Left ventricle myocardium superior (tissue), 1 donor: ENCODE measurements at places on chromosomes 5 and 9. TPM values are rescaled to one million over a fixed set of nuclear protein-coding genes. Genes with fewer than 3 reads are reported as not detected.
A peak's percentile ranks its signal among the peaks of the same experiment; 100 is the strongest.

GRCh38 chr5:74042959-74043358 lies 417.0 kb downstream of the ARHGEF28 start:
- no peak for DNase-seq

Gene PCDHA8
- not detected for total RNA-seq

Gene LCN9
- not detected for total RNA-seq

Gene FAT2
- total RNA-seq = not detected

DNA sequence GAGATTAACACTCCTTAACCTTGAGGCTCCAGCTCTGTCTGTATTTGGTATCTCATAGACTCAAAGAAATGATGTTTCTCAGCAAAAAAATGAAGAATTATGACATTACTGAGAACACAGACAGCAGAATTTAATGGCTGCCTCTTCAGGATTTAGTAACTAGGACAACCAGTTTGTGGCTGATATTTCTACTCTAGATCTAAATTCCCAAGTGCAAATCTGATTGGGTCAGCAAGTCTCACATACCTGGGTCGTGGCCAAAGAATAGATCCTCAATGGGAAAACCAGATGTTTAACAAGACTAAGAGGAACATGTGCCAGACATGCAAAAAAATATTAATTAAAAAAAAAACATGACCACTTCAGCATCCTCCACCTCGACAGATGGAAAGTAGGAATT lies 608.9 kb downstream of the DTWD2 start:
- DNase-seq = no peak

DNA sequence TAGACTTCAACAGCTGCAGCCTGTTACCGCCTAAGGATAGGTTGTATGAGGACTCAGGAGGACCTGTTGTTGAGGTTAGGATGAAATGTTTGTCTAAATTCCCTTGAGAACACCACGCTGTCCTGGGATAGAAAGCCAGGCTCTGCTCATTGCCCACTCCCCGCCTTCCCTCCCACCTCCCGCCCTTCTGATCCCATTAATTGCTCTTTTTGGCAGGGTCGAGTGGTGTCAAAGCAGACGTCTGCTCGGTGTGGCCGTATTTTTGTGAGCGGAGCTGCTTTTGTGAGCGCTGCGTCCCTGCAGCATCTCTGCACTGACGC lies 62.3 kb downstream of the SPATA31C2 start:
- no peak for DNase-seq

Gene SLC6A19
- total RNA-seq = not detected

Gene IL33
- 16.8 TPM for total RNA-seq

Gene ANKRD18B
- 0.89 TPM for total RNA-seq

Gene HSPA4
- total RNA-seq = 74.3 TPM

DNA sequence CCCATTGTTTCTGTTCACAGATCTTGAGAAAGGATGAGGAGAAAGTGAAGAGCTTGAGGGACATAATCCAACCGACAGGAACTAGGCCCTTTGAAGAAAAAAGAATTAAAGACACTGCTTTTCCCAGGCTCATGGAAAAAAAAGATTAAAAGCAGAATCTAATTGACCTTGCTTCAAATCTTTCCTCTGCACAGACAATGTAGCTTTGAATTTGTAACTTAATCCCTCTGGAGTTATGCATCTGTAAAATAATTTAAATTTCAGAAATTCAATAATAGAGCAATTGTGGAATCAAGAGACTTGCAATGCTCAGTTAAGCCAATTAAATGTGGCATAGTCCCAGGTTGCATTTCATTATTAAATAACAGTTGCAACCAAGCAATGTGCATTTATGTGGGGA lies 64.6 kb downstream of the SVEP1 start:
- no peak for DNase-seq

Gene TMC1
- not detected for total RNA-seq

- no peak for DNase-seq
These were observed 29.0 kb downstream of the ADRB2 start for GRCh38 chr5:148855249-148856008.

DNA sequence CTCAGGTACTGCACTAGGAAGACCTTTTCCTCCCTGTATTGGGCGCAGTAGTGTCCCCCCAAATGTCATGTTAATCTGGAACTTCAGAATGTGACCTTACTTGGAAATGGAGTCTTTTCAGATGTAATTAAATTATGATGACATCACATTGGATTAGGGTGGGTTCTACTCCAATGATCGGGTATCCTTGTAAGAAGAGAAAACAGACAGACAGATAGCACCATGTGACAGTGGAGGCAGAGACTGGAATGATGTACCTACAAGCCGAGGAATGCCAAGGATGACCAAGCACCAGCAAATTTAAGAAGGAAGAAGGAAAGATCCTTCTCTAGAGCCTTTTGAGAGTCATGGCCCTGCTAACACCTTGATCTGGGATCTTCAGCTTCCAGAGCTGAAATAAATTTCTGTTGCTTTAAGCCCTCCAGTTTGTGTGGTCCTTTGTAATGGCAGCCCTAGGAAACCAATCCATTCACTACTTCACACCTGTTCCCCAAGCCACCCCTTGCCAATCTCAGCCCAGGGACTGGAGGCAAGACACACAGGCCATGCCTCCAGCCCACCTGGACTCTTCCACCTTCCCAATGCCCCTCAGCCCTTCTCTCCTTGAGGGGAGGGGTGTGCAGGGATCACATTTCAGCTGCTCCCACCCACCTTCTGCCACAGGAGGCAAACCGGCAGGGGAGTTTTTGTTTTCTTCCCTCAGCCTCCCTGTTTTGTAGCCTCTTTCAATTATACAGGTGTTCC lies 1.6 kb downstream of the CCNJL start:
- DNase-seq = no peak

DNA sequence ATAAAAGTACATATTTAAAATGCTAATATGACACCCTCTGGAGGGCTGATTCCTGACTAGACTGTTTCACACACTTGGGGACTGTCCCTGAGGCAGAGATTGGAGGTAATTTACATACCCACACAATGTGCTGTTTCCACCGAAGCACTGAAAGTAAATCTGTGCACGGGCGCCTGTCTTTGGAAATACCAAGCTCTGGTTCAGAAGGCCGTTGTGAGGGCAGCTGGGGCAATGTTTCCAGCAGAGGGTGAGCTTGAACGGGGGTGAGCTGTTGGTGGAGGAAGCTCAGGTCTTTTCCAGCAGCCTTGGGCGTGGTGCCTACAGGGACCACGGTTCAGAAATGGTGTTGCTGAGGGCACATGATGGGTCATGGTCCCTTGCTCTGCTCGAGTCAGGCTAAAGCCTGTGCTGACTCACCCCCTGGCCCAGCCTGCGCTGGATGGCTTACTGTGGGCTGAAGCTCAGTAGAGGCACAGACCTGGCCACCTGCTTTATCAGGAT lies 25.8 kb upstream of the HMCN2 start:
- no peak for DNase-seq

GRCh38 chr9:13013991-13014883 lies 239.4 kb downstream of the LURAP1L start:
- DNase-seq = no peak

Gene MLANA
- not detected for total RNA-seq

Gene SNX18
- 20.9 TPM for total RNA-seq

- no peak for DNase-seq
These were observed 14.3 kb downstream of the AGTPBP1 start for GRCh38 chr9:85727500-85727899.

GRCh38 chr9:93299418-93300174 lies 115.7 kb downstream of the WNK2 start:
- DNase-seq = no peak

DNA sequence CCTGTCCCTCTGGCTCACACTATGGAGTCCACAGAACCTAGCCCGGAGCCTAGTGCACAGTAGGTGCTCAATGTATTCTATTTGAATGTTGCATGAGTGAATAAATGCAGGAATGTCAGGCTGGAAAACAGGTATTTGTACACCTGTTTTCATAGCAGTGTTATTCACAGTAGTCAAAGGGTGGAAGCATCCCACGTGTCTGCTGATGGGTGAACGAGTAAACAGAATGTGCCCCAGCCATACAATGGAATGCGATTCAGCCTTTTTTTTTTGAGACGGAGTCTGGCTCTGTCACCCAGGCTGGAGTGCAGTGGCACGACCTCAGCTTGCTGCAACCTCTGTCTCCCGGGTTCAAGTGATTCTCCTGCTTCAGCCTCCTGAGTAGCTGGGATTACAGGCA lies 31.5 kb upstream of the IER5L start:
- no peak for DNase-seq

Gene AQP7
- total RNA-seq = 173 TPM

GRCh38 chr9:91907484-91908292 lies 42.3 kb downstream of the ROR2 start:
- no peak for DNase-seq

Gene DMRTA1
- 0.77 TPM for total RNA-seq

DNA sequence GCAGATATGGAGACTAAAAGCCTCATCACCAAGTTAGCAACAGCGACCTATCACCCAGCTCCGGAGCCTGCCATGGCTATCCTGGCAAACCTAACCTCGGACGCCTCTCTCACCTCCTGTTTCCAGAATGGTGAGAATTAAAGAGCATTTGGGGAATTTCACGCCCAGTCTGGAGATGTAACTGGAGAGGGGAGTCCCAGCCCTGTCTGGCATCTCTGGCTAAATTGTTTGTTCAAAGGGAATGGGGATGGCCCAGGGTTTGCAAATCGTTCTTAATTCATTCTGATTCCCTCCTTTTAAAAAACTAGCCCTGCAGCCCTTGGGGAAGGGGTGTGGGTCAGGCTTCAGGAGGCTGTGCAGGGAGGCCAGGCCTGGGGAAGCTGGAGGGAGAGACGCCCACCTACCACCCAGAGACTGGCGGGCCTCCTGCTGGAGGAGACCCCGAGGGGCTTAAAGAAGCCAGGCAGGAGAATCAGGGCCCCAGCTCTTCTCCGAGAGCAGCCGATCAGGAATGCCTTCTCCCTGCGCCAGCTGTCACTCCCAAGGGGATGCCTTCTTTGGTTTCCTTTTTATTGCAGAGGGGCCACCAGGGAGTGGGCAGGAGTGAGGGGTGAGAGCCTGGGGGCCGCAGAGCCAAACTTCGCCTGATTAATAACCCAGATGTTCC lies 964 bp upstream of the COL5A1 start:
- no peak for DNase-seq

Gene NIPAL4
- not detected for total RNA-seq

DNA sequence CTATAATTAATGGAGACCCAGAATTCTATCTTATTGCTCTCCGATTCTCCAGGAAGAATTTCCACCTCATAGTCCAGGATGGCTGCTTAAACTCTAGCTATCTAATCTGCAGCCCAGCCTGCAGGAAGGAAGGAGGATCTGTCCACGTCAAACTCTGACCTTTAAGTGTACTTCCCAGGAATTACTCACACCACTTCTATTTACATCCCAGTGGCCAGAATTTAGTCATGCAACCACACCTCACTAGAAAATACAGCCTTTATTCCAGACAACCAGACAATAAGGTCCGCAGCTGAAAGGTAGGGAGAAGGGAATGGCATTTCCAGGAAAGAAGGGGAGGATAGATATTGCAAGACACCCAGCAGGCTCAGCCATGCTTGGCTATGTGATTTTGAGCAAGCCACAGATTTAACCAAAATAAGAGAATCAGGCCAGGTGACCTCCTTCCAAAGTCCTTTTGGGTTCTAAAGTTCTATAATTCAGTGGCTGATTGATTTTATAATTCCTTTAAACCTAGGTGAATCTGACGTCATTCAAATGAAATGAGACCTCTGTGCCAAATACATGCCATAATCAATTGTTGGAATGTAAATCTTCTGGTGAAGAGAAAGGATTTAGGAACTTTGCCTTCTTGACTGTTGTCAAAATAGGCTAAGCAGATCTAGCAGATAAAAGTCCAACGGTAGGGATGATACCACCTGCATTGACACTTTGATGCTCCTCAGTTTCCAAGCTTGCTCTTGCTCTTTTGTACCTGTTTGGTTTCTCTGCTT lies 3.7 kb upstream of the DENND1A start:
- no peak for DNase-seq

GRCh38 chr5:129448654-129449053 lies 11.4 kb upstream of the ADAMTS19 start:
- DNase-seq = no peak

DNA sequence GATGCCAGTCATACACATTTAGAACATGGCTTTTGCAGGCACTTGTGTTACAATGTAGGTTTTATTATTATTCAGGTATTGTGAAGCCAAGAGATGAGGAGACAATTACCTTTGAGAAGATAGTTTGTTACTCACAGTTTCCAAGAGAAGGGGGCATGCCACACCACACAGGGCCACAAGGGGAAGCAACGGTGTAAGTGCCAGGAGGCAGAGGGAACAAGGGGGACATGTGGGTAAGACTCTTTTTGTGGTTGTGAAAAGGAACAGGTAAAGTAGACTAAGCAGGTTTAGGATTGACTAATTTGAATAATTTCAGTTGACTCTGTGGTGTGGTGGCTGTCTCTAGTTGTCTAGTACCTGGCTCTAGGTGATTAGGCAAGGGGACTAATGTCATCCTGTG lies 191.2 kb downstream of the TRPM6 start:
- no peak for DNase-seq

GRCh38 chr5:139664727-139665351 lies 16.7 kb downstream of the CXXC5 start:
- DNase-seq = peak; percentile 70

GRCh38 chr5:14928661-14929060 lies 57.1 kb upstream of the ANKH start:
- DNase-seq = no peak

DNA sequence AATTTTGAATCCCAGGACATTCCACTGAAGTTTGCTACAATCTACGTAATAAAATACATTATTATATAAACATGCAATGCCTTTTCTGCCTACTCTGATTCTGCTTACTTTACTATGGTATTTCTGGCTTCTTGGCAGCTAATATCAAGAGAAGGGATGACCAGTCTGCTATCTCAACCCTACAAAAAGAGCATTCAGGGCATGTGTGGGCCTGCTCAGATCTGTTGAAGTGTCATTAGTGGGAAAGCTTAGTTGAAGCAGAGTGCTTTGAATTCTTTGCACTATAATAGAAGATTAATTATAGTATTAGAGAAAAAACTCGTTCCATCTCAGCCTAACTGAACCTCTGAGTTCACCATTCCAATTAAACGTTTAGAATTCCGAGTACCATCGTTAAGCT lies 339.5 kb upstream of the ISL1 start:
- no peak for DNase-seq

GRCh38 chr9:6655036-6655435 lies 9.5 kb upstream of the GLDC start:
- no peak for DNase-seq

Gene HCN1
- 0.17 TPM for total RNA-seq

Gene GRM6
- not detected for total RNA-seq

Gene GDF9
- total RNA-seq = 0.30 TPM
